Activated T-helper 9 cell treated with anti-CD3 and anti-CD28 coated beads, Interleukin-2, amount 50 U/mL, for 16 hours (primary cell): ENCODE measurements at places on chromosomes 2 and 18.

DNA sequence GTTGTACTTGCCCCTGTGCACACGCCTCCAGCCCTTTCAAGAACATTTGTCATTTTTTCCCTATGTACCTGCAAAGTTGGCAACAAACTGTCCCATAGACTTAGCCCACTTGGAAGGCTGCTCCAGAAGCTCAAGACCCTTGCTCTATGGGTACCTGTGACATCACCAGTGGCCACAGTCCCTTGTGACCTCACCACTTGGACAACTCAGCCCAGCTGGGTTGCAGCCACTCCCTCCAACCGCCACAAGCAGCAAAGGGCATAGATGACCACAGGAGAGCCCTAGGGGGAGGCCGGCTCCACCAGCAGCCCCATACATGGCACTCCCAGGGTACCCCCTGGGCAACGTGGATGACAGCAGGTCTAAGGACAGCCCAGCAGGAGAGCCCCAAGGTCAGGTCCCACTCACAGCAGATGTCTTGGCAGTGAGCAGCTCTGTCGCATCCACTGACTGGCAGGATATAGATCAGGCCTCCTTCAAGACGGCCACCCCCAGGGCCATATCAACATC lies at the start of gene TEX44:
Gene TEX44 (plus strand): TSS at position 229 of the 510 bp plus-strand sequence. CDS start 88 bp downstream, at position 317.
- DNase-seq, result no peak

DNA sequence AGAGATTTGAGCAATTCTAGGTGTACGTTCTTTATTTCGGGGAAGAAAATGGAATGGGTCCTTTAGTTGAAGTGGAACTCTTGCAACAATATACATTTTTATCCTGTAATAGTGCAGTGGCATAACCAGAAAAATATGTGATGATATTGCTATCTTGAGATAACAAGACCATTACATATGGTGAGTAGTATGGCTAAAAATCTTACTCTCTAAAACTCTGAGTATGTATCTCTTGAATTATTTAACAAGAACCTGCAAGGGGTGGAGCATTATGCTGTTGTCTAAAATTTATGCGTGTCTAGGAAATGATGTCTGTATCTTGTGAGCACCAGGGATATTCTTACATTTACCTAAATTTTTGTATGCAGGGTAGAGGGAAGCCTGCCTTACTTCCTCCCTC lies 68.4 kb upstream of the SLC4A10 start:
- DNase-seq, result no peak

- no peak for DNase-seq
Measured at GRCh38 chr2:57760381-57760801, 286.2 kb upstream of the VRK2 start.

DNA sequence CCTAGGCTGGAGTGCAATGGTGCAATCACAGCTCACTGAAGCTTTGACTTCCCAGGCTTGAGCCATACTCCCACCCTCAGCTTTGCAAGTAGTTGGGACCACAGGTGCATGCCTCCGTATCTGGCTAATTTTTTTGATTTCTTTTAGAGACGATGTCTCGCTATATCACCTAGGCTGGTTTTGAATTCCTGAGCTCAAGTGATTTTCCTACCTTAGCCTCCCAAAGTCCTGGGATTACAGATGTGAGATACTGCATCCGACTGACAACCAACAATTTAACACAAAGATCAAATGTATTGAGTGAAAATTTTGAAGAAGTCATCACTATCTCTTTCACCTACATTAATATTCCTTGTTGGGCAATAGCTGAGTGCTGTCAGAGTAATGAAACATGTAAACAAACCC lies 181.6 kb downstream of the MYCN start:
- no peak for DNase-seq

GRCh38 chr2:160406591-160407392 lies 86.8 kb downstream of the RBMS1 start:
- DNase-seq, result peak; percentile 60

DNA sequence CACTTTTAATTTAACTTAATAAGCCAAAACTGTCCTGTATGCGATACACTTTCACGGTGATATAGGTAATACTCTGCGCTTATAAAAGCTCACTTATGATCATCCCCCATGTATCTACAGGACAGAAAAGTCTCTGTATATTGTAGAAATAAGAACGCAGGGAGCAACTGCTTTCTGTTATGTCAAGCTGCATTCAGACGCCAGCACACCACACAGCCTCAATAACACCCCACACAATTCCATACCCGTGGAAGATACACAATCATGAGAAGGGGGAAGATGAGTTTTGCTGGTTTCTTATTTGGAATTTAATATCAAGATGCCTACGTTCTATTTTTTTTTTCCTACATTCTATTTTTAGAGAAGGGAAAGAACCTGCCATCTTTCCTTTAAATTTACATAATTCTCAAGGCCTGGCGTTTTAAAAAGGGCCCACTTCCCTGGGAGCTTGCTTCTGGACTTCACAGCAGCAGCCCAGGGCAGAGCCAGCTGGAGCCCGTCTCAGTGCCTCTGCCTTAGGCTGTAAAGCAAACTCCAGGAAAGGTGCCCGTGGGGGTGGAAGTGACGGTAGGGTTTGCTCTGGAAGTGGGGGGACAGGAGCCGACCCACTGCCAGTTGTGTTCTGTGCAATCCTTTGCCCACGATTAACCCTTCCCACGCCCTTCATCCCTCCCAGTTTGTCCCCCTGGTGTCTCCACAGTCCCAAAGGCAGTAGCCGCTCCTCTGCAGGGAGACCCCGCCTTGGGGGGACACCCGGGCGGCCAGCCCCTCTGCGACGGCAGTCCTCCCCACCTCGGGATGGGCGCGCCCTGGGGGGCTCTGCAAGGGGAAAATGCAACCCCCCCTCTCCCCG lies 5.3 kb downstream of the PTGR3 start:
- no peak for DNase-seq

GRCh38 chr2:72883356-72883962 lies 3.7 kb upstream of the SPR start:
- DNase-seq, result no peak

DNA sequence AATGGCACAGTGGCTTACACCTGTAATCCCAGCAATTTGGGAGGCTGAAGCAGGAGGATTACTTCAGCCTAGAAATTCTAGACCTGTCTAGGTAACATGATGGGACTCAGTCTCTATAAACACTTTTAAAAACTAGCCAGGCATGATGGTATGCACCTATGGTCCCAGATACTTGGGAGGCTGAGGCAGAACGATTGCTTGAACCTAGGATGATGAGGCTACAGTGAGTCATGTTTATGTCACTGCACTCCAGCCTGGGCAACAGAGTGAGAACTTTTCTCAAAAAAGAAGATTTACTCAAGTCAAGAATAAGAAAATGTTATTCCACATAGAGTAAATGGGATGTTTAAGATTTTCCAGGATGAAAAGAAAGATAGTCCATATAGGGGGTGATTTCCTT lies 158.6 kb downstream of the HNMT start:
- DNase-seq, result no peak

GRCh38 chr2:136207665-136208064 lies 89.7 kb upstream of the CXCR4 start:
- DNase-seq, result no peak

DNA sequence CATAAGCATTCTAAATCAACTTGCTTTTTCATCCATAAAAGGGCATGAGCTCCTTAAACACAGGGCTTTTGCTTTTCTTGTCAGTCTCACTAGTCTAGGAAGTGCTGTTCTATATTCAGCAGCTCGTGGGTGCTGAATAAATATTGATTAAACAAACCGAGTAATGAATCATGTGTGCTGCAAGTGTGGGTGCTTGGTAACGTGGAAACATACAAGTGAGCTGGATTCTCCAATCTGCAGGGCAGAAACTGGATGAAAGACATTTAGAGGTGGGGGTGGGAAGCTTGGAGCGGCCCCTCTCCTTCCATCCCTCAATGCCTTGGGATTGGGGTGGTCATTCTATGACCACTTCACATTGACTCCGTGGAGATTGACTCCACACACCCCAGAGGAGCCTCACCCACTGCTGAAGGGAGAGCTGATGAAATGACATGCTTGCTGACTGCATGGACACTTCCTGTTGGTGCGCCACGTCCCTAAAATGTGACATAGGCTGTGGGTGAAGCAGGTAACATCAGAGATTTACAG lies 114.6 kb downstream of the DOCK10 start:
- peak; percentile 50 for DNase-seq

GRCh38 chr2:120955427-120955826 lies 219.8 kb downstream of the GLI2 start:
- no peak for DNase-seq

DNA sequence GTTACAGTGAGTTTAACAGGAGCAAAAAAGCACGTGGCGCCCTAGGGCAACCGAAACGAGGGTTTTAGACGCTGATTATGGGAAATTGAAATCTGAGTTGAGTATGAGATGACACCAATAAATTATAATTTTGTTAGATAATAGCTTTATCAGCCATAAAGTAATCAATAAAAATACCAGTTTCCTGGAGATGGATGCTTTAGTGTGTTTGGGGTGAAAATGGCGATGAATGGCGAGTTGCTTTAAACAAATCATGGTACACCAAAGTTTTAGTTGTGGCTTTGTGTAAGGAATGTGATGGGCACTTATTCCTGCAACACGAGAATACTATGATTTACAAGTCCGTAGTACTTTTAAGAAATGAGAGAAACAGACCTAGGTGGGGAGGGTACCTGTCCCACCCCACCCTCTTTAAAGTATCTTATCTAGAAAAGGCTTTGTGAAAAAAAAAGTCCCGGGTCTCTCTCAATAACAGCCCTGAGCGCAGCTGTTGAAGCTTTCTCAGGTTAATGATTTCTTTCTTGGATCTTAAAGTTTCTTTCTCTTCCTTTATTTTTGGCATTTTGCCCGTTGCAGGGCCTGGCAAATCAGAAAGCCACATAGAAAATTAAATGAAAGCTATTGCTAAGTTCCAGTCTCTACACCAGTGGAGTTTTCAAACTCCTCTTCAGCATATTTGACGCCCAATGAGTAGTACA lies 1.5 kb upstream of the RRM2 start:
- DNase-seq, result no peak

DNA sequence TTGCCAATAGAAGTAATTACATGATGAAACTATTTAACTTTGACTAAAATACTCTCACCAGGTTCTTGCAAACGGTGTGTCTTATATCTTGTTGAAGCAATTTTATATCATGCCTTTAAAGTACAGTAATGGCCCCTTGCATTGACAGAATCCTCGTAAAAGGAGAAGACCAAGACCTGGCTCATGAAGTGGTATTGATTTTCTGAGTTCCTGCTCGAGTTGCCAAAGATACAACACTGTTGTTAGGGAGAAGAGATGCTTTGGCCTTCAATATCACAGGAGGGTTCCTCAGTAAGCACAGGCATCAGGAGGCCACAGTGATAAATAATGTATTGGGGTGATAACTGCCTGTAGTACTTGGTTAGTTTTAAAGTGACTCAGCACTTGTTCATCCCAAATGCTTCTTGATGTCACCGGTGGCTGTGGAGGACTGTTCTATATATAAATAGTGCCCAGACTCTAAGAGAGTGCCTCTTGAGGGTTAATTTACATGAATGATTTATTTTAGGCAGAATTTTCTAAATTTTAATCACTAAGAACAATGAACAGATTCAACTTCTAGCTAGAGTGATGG lies 571.7 kb upstream of the FANCL start:
- DNase-seq, result no peak

- DNase-seq, result no peak
Measured at GRCh38 chr2:160214461-160215445, 14.7 kb upstream of the ITGB6 start.

DNA sequence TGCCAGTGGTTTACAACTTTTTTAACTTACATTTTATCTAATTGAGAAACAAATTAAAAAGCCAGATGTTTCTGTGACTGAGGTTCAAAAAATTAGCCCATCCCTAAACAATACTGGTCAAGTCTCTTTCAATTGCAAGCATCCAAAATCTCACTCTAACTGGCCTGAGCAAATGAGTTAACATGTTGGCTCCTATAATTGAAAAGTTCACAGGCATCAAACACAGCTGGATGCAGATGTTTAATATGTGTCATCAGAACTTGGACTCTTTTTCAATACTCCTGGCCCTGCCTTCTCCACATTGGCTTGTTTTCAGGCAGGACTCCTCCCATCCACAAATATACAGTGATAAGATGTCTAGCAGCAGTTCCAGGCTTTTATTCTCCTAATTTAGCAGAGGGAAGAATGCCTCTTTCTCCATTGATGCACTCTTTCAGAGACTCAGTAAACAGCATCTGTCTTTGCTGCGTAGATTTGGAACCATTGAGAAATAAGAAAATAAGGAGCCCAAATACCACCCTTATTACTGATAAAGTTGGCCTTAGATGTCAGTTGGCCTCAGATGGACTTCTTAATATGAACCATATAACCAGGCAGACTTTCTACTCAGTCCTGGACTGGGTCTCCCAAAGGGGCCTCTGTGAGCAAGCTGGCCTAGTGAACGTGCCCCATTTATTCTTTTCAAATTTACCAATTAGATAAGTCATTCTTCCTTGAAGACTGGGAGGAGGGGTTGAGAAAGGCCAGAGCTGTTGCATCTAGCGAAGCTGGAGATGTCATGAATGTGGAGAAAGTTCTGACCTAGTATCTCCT lies 30.4 kb upstream of the FN1 start:
- no peak for DNase-seq

DNA sequence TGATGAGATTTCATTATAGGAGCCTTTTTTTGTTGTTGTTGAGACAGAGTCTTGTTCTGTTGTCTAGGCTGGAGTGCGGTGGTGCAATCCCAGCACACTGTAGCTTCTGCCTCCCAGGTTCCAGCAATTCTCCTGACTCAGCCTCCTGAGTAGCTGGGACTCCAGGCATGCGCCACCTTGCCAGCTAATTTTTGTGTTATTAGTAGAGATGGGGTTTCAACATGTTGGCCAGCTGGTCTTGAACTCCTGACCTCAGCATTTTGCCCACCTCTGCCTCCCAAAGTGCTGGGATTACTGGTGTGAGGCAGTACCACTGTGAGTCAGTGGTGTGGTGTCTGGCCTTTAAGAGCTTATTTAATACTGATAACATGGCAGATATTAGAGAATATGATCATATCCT lies 60.1 kb downstream of the MOB4 start:
- no peak for DNase-seq

GRCh38 chr2:52539026-52539970 lies 1228.3 kb upstream of the CHAC2 start:
- no peak for DNase-seq

GRCh38 chr18:31070206-31070605 lies 27.7 kb upstream of the DSC3 start:
- no peak for DNase-seq

- no peak for DNase-seq
Measured at GRCh38 chr18:10689236-10690034, 163.6 kb downstream of the NAPG start.

GRCh38 chr18:72830109-72830508 lies 37.7 kb downstream of the NETO1 start:
- DNase-seq, result no peak

DNA sequence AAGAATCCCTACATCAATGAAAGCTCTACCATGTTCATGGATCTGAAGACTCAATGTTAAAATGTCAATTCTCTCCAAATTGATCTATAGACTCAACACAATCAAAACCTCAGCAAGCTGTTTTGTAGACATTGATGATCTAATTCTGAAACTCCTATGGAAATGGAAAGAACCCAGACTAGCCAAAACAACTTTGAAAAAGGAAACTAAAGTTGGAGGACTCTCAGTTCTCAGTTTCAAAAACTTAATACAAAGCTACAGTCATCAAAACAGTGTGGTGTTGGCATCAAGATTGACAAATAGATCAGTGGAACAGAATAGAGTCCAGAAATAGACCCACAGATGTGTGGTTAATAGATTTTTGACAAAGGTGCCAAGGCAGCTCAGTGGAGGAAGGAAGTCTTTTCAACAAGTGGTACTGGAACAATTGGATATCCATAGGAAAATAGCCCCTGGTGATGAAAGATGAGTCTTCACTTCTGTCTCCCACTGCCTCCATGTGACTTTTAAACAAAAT lies 30.4 kb downstream of the LBH start:
- no peak for DNase-seq

- DNase-seq, result no peak
Measured at GRCh38 chr18:27964811-27965210, 212.1 kb downstream of the CDH2 start.

GRCh38 chr2:105919826-105920225 lies 175.1 kb downstream of the NCK2 start:
- DNase-seq, result peak; percentile 24
